Endothelial cell (in vitro differentiated cells): ENCODE measurements at places on chromosomes 2 and 18.

- no peak for DNase-seq
Measured at GRCh38 chr2:8624855-8625398, 56.9 kb upstream of the ID2 start.

DNA sequence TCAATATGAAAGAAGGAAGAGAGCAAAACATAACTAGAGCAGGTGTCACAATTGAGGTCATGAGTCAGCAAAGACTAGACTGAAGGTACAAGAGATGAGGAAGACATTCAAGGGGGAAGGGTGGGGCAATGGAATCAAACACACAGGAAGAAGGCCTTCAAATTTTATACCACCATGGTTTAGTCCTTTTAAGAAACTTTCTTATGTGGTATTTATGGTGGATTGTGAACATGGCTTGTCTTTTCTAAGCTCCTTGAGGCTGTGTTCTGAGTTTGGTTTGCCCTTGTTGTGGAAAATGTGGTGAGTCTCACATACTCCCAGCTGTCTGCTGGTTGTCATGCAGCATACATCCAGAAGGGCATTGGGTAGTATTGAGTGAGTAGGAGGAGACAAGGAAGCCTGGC is 62.1 kb downstream of the NABP1 start:
- no peak for DNase-seq

GRCh38 chr2:236165842-236166795 is 2.1 kb downstream of the GBX2 start:
- no peak for DNase-seq

DNA sequence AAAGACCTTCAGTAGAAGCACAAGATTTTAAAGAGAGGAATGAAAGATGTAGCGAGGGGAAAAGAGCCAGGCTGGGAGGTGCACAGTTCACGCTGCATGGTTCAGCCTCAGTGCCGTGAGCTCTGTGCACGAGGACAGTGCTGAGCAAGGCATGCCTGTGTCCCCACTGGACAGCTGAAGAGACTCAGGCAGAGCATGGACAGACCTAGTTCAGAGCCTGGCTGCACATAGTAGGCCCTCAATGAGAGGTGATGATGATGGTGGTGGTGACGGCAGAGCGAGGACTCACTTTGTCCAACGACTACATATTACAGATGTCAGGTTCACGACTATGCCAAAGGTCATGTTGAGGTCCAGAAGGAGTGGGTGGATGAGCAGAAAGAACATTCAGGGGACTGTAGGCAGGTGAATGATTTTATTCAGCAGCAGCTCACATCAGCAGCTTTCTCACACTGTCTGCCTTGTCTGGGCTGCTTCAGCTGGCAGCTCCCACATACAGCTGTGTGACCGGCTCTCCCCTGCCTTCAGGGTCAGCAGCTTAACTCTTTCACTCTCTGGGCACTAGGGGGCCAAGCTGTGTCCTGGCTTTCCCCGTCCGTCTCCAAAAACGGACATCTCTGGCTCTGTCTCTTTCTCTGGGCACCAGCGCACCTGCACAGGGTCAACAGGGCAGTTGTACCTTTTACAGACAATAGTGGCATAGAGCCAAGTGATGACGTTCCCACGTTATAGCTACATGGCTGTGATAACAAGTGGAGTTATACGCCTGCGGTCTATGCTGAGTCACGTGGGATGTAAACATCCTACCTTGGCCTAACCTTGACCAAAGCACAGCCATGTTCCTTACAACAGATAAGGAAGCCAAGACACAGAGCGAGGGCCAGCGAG is 128.8 kb upstream of the MSH6 start:
- peak; percentile 40 for DNase-seq

DNA sequence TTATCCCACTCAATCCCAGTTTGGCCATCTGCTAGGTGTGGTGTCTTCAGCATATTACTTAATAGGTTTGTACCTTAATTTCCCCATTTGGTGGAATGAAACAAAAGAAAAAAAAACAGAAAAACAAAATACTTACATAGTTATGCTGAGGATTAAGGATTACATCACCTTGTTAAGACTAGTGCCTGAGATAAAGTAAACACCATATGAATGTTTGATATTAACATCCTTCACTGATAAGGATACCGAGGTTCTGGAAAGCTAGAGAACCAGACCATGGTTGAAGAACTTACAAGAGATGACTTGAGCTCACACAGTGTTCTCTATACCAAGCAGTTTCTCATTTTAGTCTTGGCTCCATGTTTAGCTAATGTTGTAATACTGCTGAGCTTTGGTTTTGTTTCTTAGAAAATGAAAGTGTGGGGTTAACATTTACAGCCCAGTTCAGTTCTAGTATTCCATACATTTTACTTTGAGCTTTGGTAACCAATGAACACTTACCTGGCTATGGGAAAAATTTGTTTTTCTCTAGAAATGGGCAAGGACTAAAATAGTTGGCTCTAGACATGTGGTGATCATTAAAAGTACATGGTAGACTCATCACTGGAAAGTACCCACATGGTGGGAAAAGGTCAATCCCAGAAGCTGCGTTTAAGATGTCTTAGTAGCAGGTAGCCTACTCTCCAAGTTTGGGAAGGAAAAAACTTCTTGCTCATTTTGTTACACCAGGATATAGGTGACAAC is 5.8 kb upstream of the GPD2 start:
- DNase-seq, result no peak

DNA sequence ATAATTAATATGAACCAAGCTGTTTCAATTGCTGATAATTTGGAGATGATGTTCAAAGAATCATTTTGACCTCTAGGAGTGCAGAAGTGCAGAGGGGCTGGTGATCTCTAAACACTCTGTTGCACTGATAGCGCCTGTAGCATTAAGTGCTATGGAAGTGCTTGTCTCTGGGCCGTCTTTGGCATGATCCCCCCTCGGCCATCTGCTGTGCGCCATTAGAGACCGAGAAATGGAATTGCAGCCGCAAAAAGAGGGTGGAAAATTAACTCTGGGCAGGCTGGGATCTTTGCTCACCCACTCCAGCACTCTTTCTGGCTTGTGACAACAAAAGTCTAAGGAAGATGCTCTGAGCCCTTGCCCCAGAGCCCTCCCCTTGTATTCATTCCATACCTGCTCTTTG is 23.4 kb downstream of the AKAIN1 start:
- DNase-seq, result no peak

- DNase-seq, result no peak
Measured at GRCh38 chr2:3377279-3377611, 373 bp downstream of the EIPR1 start.

DNA sequence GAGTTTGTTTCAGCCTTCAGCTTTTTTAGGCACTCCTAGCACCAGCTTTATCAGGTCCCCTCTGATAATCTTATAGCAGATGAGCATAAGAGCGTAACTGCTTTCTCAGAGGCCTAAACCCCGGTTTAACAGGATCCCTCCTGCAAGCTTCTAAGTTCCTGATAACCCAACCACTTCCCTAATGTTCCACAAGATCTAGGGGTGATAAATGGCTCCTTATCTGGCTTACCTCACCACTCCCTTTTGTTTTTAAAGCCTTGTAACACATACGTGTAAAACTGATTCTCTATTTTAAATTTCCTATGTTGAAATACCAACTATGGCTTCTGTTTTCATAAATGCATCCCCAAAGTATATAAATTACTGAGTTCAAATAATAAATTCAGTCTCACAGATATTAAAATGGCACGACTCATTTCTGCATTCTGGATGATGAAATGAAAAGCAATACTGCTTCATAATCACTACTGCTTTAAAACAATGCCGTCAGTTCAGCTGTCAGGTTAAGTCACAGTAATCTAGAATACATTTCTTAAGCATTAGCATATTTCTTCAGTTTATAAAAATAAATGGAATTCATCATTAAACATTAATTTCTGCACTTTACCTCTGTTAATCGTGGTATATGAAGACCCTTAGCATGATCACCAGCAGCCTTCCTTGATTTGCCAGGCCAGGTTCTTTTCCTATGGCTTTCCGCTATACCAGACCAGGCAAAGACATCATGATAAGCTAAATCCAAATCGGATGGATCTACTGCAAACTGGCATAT is 126.3 kb downstream of the C2orf74 start:
- DNase-seq, result no peak

GRCh38 chr2:71850306-71850801 is 297.3 kb downstream of the CYP26B1 start:
- DNase-seq, result no peak

GRCh38 chr2:56656826-56657225 is 473.0 kb downstream of the CCDC85A start:
- no peak for DNase-seq

GRCh38 chr2:44456946-44457345 is 95.2 kb downstream of the CAMKMT start:
- no peak for DNase-seq

- no peak for DNase-seq
Measured at GRCh38 chr2:45755585-45756335, 104.3 kb downstream of the PRKCE start.

GRCh38 chr2:192026825-192027120 is 168.0 kb downstream of the TMEFF2 start:
- no peak for DNase-seq

- DNase-seq, result no peak
Measured at GRCh38 chr18:79782566-79783308, 15.0 kb upstream of the KCNG2 start.

DNA sequence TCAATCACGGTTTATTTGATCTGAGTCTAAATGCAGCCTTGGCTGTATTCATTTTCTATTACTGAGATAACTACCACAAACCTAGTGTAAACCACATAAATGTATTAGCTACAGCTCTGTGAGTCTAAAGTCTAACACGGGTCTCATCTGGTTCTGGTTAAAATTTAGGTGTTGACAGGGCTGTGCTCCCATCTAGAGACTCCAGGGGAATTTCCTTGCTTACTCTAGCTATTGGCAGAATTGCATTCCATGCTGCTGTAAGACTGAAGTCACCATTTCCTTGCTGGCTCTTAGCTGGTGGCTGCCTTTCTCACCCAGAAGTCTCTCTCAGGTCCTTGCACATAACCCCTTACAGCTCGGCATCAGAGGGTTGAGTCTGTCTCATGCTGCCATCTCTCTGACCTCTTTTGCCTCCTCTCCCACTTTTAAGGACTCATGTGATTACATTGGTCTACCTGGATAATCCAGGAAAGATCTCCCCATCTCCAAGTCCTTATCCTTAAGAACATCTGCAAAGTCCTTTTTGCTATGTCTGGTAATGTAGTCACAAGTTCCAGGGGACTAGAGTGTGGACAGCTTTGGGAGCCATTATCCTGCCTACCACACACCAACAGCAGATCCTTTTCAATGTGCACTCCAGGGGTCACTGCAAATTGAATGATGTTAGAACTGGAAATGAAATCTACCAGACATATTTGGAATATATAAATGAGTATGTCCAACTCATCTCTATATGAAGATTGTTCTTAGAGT is 207.0 kb upstream of the AGAP1 start:
- no peak for DNase-seq

DNA sequence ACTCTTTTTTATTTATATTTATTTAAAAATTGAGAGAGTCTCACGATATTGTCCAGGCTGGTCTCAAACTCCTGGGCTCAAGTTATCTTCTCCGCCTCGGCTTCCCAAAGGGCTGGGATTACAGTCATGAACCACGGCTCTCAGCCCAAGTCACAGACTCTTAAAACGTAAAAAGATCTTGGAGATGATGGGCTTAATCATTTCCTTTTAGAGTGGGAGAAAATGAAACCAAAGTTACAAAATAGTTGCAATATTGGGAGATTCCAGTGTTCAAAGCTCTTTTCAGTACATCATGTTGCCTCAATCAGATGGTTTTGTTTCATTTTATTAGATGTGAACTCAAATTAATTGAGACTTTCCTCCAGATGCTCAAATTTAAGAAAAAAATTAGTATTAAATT is 151.4 kb upstream of the XPO1 start:
- no peak for DNase-seq

DNA sequence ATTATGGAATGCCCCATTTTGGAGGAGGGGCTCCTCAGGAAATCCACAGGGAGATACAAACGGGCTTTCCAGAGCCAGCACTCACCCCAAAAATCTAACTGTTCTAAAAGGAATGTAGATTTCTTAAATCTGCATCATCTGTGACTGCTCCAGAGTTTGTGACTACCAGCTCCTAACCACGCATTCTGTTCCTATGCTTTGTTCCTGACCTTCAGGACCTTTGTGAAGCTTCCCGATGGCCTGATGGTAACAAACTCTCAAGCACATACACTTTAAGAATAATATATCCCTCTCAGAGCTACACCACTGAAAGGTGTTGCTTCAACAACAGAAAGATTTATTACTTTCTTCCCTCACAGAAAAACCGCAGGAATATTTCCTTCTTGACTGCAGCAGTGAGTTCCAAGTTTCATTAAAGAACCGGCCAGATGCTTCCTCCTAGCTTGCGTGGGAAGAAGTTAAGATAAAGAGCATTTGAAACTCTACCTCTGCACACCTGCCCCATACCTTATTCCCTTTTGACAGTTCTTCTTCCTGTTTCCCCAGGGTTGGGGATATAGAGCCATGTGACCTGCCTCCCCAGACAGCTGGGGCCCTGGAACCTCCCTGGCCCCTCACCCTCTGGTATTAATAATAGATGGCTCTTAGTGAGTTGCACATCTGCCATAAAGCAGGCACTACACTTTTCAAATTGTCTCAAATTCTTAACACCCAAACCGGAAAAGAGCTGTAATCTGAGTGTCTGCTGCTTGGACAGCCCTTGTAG is 40.2 kb upstream of the EML4 start:
- no peak for DNase-seq

DNA sequence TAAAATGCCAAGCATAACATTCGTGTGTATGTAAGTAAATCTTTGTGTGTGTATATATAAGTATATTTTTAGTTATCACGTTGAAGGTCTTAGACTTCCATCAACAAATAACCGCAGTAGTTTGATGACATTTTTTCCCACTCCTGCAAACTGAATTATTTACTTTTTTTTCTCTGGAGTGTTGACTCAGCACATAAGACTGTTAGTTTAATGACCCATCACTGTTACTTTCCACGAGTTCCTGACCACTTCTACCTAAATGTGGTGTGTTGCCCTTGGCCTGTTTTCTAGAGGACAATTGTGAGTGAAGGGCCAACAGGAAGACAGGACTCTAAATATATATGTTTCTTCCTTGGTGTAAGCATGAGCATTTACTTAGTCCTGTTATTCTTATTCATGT is 71.3 kb upstream of the TXNDC2 start:
- DNase-seq, result no peak

DNA sequence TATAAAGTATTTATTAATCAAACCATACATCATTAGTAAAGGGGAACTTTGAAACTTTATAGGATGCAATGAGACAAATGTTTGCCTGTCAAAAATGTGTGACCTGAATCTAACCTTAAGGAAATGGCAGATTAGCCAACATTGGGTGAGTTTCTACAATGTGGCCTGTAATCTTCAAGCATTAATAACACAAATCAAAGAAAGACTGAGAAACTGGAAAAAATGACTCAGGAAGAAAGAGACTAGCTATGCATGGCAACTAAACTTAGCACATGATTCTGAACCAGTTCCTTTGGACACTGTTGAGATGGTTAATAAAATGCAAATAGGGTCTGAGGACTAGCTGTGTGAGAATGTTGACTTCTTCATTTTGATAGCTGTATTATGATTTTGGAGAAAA is 628.6 kb upstream of the ID2 start:
- DNase-seq, result no peak

- no peak for DNase-seq
Measured at GRCh38 chr2:47265751-47266231, 110.7 kb upstream of the STPG4 start.

GRCh38 chr18:49096021-49096420 is 145.3 kb upstream of the SMAD7 start:
- DNase-seq, result no peak
